Caudate nucleus (tissue), 63 donors: ENCODE measurements at places on chromosomes 6 and 20.

GRCh38 chr6:36840432-36841403 lies 1.5 kb upstream of the CPNE5 start:
- no peak for DNase-seq

DNA sequence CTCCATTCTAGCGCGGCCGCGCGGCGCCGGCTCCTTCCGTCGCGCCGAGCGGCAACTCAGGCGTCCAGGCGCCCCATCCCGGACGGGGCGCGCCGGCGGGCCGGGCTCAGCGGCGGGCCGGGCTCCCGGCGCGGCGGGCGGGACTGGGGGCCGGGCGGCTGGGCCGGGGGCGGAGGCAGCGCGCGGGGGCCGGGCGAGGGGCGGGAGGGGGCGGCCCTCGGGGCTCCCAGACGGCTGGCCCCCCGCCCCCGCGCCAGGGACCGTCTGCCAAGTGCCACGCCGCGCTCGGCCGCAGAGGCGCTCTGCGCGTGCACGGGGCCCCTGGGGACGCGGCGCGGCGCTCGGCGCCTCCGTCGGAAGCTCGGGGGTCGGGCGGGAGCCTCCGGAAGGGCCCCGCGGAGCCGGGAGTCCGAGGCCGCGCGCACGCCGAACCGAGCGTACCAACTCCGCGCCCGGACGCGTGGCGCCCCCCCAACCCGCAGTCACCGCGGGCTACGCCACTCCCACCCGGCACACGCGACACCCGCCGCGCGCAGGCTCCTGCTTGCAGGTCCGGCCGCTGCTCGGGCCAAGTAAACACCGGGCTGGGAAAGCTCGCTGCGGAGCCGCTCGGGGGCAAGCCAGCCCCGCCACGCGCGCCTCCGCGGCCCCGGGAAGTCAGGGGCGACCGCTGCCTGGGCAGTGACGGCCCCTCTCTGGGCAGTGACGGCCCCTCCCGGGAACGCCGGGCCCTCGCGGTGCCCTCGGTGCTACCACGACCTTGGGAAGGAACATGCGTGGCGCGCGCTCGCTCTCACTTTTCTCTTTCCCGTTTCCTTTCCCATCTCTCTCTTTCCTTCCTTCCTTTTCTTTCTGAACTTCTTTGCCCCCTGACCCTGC lies at the start of gene PREX1:
Gene PREX1 (minus strand): TSS at position 145 of the 879 bp plus-strand sequence. CDS start 139 bp downstream, at position 6.
- peak; percentile 80 for DNase-seq

GRCh38 chr6:142301651-142302391 lies at the start of gene ADGRG6:
ADGRG6 (plus strand) TSS chr6:142302007; CDS start chr6:142302330, 323 bp downstream.
- DNase-seq: no peak

GRCh38 chr6:85669735-85670194 lies 27.1 kb upstream of the SYNCRIP start:
- DNase-seq: no peak

DNA sequence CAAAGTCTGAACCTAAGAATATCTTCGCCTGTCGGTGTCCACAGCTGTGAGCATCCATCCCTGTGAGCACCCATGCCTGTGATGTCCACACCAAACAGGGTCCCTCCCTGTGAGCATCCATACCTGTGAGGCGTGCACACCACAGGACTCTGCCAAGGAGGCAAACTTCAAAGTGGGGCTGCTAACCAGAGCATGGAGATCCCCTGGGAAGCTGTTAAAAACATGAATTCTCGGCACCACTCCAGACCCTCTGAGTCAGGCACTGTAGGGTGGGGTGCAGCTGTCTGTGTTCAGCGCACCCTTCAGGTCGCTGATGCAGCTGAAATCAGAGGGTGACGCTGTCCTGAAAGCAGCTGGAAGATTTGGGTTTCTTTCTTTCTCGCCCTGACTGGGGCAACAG lies 85.4 kb upstream of the NXT1 start:
- DNase-seq: no peak

DNA sequence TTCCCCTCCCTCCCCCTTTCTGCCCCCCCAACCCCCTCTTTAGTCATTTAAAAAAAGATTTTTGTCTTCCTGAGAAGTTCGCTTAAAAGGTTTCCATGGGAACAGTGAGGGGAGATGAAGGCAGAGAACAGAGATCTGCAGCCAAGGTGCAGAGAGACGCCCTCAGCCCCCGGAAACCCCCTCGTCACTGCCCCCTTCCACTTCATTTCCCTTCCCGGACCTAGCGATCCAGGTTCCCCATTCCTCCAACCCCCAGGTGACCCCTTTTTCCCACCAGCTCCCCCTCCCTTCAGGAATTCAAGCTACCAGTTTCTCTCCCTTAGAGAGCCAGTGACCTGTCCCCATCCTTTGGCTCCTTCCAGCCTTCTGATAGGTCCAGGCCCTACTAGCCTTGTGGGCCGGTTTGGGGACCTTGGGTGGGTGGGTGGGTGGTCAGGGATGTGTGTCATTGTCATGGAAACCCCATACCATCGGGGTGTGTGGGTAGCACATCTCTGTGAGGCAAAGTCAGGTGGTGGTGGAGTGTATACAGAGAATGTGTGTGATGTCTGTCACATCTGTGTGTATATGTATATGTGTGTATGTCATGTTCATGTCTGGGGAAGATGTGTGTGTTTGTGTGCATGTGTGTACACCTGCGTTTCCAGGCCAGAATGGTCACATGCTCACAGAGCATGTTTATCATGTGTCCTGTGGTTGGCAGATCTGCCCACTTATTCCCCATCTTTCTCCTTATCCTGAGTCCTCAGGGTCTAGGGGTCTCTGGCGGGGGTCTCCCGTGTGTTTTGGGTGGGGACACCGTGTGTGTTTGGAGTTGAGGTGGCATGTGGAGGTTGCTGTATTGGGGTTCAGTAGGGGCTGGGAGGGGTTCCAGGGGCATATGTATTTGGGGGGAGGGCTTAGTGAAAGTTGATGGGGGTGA lies 7.0 kb downstream of the SYNGAP1 start:
- DNase-seq: peak; percentile 50

DNA sequence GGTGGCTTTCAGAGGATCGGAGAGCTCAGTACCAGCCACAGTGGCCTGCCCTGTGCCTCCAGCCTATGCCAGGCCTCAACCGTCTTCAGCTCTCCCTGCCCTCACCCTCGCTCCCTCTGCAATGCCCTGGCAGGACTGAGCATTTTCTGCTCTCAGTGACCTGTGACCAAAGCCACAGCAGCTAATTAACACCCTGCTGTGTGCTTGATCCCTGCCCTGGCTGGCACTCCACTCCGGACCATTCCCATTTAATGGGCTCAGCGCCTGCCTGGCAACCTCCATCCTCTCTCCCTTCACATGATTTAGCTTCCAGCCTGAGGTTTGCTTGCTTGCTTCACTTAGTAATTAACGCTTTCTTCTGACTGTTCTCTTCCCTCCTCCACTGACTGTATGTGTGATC lies 287.5 kb downstream of the LRFN2 start:
- no peak for DNase-seq

DNA sequence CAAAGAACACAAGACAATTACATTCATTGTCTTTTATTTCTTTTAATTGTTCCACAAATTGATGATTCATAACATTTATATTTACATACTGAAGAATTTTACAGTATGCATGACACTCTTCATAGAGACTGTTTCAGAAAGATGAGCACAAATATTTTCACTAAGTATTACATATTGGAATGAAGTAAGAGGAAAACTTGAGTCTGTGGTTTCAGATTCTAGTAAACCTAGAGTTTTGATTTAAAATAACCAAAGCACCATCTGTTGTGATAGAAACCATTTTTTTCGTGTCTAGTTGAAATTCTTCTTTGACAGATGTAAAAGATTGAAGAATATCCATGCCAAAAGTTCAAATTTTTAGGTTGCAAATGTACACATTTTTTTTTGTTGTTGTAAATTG lies 32.1 kb upstream of the OPN5 start:
- DNase-seq: no peak

DNA sequence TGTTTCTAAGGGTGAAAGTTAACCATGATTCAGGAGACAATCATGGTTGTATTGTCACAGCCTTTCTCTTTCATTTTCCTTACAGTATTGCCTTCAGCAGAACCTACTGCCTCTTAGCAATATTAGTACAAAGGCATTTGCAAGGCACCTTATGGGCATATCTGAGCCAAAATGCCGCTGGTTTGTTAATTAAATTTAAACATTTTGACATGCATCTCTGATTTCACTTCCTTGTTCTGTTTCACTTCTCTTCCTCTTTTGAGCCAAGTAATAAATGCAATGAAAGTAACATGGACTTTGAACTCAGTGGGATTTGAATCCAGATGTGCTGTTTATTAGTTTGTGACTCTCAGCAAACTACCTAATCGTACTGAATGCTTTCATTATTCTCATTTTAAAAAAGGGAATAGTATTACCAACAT lies 467.4 kb upstream of the CITED2 start:
- no peak for DNase-seq

DNA sequence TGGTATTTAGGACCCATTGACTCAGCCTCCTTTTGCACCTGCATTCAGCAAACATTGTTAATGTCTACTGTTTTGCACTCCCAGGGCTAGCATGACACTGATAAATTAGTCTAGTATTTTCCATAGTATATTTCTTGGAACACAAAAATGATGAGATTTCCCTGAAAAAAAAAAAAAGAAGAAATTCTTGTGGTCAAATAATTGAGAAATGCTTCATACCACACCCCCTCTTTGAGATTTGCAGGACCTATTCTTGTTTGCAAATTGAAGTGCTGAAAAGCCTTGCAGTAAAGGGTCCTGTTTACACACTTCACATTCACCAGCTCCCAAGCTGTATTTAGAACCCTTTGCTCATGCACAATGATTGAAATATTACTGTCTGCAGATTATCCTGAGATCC lies 36.3 kb upstream of the CLIC5 start:
- DNase-seq: no peak

DNA sequence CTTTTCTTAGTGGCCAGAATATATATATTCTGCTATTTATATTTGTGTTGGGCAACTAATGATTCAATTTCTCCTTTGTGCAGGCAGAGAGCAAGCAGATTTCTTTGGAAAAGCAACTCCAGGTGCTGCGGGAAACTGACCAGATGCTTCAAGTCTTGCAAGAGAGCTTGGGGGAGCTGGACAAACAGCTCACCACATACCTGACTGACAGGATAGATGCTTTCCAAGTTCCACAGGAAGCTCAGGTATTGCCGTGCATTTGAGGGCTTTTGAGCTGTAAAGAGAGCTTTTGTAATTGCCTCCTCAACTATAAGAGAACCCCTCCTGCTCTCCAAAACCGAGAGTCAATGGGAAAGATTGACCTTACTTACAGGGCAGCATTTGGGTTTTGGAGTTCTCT lies 203.5 kb downstream of the UTRN start:
- no peak for DNase-seq

GRCh38 chr6:34524499-34524898 lies 31.6 kb downstream of the SPDEF start:
- no peak for DNase-seq

- no peak for DNase-seq
Observed at GRCh38 chr20:14609328-14610221, 272.2 kb upstream of the FLRT3 start.

GRCh38 chr20:24730750-24731149 lies 218.3 kb upstream of the CST7 start:
- DNase-seq: no peak

GRCh38 chr6:75349262-75349984 lies 64.8 kb upstream of the TMEM30A start:
- no peak for DNase-seq

DNA sequence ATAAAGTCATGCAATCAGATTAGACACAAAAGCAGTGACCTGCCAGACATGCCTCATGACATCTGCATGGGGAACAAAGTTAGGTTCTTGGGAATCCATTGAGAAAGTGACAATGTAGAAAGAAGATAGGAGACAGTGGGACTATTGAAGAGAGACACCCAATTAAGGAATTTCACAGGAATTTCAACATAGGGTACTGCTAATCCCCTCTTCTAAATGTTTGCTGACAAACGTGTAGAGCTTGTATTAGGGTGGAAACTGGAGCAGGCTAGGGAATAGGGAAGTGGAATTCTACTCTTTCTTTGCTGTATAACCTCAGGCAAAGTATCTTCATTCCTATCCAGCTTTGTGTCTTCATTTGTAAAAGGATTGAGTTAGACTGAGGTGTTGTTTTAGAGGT lies 409.4 kb upstream of the SASH1 start:
- DNase-seq: no peak

- no peak for DNase-seq
Observed at GRCh38 chr6:107716688-107717089, 107.4 kb downstream of the SCML4 start.

DNA sequence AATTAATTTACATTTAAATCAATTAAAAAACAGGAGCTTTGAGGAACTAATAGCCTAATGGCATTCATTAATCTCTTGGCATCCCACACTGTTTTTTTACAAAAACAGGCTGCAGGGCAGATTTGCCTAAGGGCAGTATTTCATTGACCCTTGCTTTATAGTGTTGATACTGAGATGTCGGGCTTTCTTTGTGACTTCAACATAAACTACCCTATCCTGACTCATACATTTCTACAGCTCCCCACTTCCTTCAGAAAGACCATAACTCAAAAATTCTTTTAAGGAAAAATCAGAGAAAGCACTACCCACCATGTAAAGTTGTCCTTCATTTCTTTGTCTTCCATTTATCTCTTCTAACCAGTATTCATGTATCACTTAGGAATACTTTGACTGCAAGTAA lies 92.2 kb upstream of the NT5E start:
- no peak for DNase-seq

DNA sequence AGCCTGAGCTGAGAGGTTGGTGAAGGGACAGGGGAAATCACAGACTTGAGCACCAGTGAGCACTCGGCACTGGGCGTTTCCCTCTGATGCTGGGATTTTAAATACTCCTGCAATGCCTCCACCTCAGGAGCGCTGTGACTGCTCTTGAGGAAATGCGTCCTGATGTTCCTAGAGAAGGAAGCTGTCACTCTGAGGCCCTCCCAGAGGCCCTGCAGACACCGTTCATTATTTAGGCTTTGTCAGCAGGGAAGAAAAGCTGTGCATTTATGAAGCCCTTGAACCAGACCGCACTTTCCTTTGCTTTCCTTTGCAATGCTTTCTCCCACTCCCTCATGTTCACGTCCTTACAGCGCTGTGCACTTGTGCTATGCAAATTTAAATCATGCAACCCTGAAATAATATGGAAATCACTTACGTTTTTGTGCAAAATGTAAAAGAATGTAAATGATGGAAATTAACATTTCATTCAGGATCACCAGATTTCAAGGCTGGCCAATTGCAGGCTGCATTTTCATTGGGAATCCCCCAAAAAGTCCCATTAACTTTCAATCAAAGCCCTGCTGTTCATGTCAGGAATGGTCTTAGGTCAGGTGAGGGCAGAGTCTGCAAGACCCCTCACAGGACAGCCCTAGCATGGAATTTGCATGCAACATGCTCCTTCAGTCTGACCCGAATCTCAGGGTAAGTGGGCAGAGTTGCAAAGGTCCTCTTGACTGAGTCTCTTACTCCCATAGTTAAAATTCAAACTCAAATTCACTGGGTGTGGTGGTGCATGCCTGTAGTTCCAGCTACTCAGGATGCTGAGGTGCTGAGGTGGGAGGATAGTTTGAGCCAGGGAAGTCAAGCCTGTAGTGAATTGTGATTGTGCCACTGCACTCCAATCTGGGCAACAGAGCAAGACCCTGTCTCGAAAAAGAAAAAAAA lies 45.8 kb upstream of the SYNDIG1 start:
- no peak for DNase-seq

GRCh38 chr6:136383268-136383937 lies 93.8 kb upstream of the BCLAF1 start:
- no peak for DNase-seq
